ENCODE measurements at places on chromosomes 4 and X. TPM values are rescaled to one million over a fixed set of nuclear protein-coding genes. Genes with fewer than 3 reads are reported as not detected.

The TMPRSS11B gene
- total RNA-seq, result not detected

DNA sequence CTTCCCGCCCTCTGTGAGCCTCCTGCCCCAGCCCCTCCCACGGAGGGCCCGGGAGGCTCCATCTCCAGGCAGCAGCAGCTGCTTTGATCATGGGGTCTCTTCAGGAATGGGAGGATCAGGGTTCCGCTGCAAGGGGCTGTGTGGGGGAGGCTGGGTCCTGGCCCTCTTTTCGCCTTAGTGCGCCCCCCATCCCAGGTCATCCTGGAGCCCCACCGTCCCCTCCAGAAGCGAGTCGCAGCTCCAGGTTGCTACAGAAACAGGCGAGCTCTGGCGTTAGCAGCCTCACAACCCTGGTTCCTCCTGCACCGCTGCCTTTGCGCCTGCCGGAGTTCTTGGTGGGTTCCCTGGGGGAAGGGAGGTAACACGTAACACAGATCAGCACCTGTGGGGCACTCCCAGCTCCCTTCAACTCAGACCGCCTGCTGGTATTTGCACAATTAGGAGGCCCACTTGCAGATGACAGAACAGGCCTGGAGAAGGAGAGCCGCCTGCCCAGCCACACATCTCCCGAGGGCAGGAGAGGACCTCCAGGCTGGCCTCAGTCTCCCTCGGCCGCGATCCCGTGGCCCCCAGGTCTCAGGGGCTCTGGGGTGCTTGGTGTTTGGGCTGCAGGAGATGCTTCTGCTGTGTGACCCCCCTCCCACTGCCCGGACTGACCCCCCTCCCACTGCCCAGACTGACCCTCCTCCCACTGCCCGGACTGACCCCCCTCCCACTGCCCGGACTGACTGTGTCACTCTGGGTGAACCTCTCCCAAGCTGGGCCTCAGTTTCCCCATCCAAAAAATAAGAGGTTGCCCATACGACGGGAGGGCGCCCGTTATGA lies 64.2 kb upstream of the ADRA2C start:
- H3K4me3 ChIP-seq, result no peak overlapping the region
- no peaks in the 10 kb centered on the region for H3K4me1 ChIP-seq
- H3K27me3 ChIP-seq, result peaks cover 53% of the 10 kb centered on the region
- DNase-seq, result no peak
- no peak overlapping the region for H3K27ac ChIP-seq

- peak; percentile 12 for DNase-seq
- H3K36me3 ChIP-seq, result peaks cover 40% of the 10 kb centered on the region
- peak overlapping the region; percentile 50 for H3K27ac ChIP-seq
- no peak overlapping the region for H3K4me3 ChIP-seq
- H3K27me3 ChIP-seq, result no peaks in the 10 kb centered on the region
- no peaks in the 10 kb centered on the region for H3K4me1 ChIP-seq
These were observed 71.3 kb downstream of the ANKRD17 start for GRCh38 chr4:73187325-73187724.

- no peaks in the 10 kb centered on the region for H3K4me1 ChIP-seq
- H3K27me3 ChIP-seq, result no peaks in the 10 kb centered on the region
- no peaks in the 10 kb centered on the region for H3K36me3 ChIP-seq
- H3K4me3 ChIP-seq, result no peak overlapping the region
- DNase-seq, result no peak
These were observed 355.0 kb upstream of the EMCN start for GRCh38 chr4:100872811-100873210.

GRCh38 chr4:141056473-141056872 lies 76.8 kb downstream of the RNF150 start:
- no peaks in the 10 kb centered on the region for H3K4me1 ChIP-seq
- no peak overlapping the region for H3K27ac ChIP-seq
- DNase-seq, result no peak
- no peaks in the 10 kb centered on the region for H3K27me3 ChIP-seq

The ABLIM2 gene
- total RNA-seq, result not detected

DNA sequence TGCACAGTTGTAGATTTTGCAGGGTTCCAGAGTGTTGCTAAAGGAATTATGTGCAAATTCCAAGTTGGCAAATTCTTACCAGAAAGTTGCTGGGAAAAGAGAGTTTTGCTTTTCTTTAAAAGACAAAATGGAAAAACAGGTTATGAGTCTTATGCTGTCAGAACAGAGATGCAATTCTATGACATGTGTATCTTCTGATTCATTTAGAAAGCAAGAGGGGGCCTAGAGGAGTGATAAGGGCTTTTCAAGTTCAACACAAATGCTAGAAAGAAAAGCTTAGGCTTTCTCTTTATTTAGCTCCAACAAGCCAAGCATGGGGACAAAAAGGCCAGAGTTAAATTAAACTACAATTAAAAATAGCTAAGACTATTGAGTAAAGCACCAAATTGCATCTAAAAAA lies 72.4 kb upstream of the GATB start:
- H3K4me1 ChIP-seq, result no peaks in the 10 kb centered on the region
- no peak for DNase-seq
- H3K36me3 ChIP-seq, result no peaks in the 10 kb centered on the region
- no peak overlapping the region for H3K27ac ChIP-seq
- H3K27me3 ChIP-seq, result no peaks in the 10 kb centered on the region

- H3K27ac ChIP-seq, result no peak overlapping the region
- DNase-seq, result peak; percentile 19
- H3K36me3 ChIP-seq, result peaks cover 43% of the 10 kb centered on the region
- no peaks in the 10 kb centered on the region for H3K4me1 ChIP-seq
- H3K4me3 ChIP-seq, result no peak overlapping the region
- H3K27me3 ChIP-seq, result no peaks in the 10 kb centered on the region
These were observed 1.1 kb upstream of the RRH start for GRCh38 chr4:109826719-109827118.

DNA sequence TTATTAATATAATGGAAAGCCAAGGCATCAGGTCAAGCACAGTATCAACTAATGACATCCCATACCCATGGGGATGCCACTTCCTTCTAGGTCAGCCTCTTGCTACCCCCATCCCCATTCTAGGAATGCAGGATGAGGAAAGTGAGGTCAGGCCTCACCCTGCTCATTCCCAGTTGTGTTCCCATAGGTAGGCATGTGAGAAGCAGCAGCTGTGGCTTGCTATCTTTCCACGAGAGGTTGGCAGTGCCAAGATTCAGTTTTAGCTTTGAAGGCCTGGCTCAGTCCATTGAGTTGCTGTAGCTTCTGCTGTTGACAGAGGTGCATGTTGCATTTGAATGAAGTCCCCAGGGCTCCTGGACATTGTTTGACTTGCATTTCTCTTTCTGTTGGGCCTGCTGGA lies 15.5 kb downstream of the LONRF3 start:
- no peaks in the 10 kb centered on the region for H3K27me3 ChIP-seq
- H3K36me3 ChIP-seq, result peaks cover 42% of the 10 kb centered on the region
- no peaks in the 10 kb centered on the region for H3K4me1 ChIP-seq
- no peak for DNase-seq
- no peak overlapping the region for H3K4me3 ChIP-seq

DNA sequence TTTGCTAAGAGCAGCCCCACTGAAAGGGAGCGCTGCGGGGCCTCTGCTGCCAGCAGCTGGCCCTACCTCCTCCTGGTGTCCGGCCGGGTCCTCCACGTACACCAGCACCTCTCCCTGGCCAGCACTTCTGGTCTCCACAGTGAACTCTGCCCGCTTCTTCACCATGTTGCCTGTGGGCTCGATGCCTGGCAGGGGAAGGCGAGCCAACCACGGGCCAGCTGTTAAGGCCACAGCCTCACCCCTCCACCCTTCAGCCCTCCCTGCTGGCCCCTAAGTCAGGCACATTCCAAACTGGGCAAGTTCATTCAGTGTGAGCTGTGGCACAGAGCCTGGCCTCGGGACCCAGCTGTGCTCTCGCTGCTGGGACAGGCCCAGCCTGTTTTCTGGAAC lies 7.8 kb downstream of the FLNA start:
- no peak overlapping the region for H3K4me3 ChIP-seq
- H3K4me1 ChIP-seq, result peaks cover 10% of the 10 kb centered on the region
- no peaks in the 10 kb centered on the region for H3K27me3 ChIP-seq
- H3K36me3 ChIP-seq, result peaks cover 68% of the 10 kb centered on the region

The TMEM150C gene
- 0.07 TPM for total RNA-seq

DNA sequence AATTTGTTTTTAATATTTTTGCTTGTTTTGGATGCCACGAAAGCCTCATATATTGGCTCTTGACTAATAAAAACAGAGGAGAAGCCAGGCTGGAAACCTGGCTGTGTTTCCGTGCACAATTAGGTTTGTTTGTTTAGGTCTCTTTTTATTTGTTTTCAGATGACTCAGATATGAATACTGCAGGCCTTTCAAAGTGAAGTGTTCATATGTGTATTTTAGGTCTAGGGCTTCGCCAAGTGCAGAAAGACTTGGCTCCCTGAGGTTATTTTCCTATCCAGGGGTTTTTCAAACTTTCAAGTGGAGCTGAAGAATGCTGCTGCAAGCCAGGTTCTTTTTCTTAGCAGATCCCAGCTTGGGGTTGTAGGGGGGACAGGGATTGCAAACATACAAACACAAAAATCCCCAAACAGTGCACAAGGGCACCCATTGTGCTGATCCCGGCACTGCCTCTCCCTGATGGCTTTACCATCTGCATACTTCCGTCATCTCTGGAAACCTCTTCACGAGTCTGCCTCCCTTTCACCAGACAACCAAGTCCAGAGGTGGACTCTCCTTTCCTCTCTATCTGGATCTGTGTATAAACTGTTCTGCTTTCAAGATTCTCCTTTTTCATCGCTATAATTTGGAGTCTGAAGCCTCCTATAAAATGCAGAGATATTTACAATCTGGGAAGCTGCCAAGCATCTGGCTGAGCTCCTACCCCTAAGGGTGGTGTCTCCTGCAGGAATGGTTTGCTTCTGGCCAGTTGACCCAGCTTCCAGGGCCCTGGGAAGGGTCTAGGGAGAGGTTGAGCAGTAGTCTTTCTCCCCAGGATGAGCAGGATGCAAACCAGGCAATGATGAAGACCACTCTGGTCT lies 108.6 kb downstream of the SMIM20 start:
- no peaks in the 10 kb centered on the region for H3K4me1 ChIP-seq
- H3K4me3 ChIP-seq, result no peak overlapping the region
- H3K36me3 ChIP-seq, result no peaks in the 10 kb centered on the region
- DNase-seq, result no peak

DNA sequence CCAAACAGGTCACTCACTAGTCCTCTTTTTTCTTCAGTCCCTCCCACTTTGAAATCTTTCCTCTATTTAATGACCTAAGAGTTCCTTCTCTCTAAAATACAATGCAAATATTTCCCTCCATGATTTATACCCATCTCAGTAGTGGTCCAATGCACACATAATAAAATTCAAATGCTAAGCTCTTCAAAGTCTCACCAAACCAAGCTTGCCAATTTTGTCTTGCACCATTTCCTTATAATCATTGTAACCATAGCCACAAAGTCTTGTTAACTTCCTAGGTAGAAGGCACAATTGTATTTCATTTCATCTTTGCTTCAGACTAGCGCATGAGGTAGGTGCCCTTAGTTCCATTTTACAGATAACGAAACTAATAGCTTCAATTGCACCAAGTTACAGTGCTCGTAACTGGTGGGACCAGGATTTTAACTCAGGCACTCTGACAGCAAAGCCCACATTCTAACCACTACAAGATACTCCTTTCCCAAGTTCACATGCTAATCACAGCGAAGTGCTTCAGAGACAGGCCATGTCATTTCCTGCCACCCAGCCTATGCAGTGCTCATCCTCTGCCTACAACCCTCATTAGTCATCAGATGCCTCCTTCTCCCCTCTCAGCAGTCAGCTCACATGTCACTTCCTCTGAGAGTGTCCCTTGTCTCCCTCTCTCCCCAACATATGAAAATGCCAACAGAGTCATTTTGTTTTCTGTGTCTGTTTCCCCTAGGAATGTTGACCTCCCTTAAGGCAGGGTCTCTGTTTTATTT lies 66.9 kb upstream of the PPARGC1A start:
- no peaks in the 10 kb centered on the region for H3K36me3 ChIP-seq
- no peak overlapping the region for H3K4me3 ChIP-seq
- no peak for DNase-seq
- H3K27me3 ChIP-seq, result no peaks in the 10 kb centered on the region

GRCh38 chrX:65750674-65751469 lies 83.4 kb downstream of the MSN start:
- no peak overlapping the region for H3K27ac ChIP-seq
- H3K36me3 ChIP-seq, result no peaks in the 10 kb centered on the region
- DNase-seq, result no peak
- no peaks in the 10 kb centered on the region for H3K27me3 ChIP-seq

- no peak overlapping the region for H3K4me3 ChIP-seq
- no peak overlapping the region for H3K27ac ChIP-seq
- no peaks in the 10 kb centered on the region for H3K27me3 ChIP-seq
- no peak for DNase-seq
- H3K36me3 ChIP-seq, result no peaks in the 10 kb centered on the region
These were observed 1.9 kb upstream of the SCML1 start for GRCh38 chrX:17735406-17735805.

DNA sequence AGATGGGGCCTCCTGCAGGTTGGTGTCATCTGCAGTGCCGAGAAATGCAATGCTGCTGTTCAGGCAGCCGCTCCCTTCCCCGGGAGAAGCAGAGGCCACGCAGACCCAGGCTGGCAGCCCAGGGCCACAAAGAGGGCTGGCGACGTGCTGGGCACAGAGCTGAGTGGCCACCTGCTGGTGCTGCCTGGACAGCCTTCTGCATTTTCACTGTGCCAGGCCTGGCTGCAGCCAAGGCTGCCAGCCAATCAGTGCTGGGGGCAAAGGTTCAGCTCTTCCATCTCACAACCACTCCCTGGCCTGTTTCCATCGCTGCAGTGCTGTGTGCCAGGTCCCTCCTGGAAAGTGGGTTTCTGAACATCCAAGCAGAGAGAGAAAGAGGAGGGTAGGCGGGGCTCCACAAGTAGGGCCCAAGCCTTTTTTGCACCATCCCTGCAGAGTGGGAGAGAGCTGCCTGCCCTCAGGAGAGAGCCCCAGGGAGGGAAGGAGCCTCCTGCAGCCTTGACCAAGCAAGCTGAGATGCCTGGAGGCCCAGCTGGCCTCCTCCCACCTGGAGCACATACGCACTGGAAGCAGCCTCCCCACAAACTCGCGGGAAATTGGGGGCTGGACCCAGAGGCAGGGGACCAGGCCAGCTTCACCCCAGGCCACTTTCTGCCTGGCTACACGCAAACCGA lies 20.1 kb downstream of the ADRA2C start:
- H3K27ac ChIP-seq, result no peak overlapping the region
- no peak for DNase-seq
- no peaks in the 10 kb centered on the region for H3K36me3 ChIP-seq
- no peaks in the 10 kb centered on the region for H3K27me3 ChIP-seq

DNA sequence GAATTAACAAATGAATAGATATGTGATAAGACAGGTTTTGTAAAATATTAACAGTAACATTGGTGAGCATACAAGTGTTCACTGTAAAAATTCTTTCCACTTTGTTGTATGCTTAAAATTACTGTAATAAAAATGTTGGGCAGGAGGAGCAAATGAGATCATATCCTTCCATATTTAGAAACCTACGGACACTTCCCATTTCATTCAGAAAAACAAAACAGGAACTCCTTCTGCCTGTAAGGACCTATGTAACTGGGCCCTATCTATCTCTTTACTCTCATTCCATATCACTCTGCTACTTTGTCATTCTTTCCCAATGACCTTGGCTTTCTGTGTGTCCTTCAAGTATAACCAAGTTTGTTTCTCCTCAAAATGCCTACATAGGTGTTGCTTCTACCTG lies 53.7 kb upstream of the SLC39A8 start:
- no peaks in the 10 kb centered on the region for H3K4me1 ChIP-seq
- H3K27ac ChIP-seq, result no peak overlapping the region

The FBXW7 gene
- total RNA-seq, result 19.9 TPM

The NPY2R gene
- total RNA-seq, result not detected

The SHROOM3 gene
- 0.07 TPM for total RNA-seq
